ENCODE measurements at places on chromosomes 4 and X.

DNA sequence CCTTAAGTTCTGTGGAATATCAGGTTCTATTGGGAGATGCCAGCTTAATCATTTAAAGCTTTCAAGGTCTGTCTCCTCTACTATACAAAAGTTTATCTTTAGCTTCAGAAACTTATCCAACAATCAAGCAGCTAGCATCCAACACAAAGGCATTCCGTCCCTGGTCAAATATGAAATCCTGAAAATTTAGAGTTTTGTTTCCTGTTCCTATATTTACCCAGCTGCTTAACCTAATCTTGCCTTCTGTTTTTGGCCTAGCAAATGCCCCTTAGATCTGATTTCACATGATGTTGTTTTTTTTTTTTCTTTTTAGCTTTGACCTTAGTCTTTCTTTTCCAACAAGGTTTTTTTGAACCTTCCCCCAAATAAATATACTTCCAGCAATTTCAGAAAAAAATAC is 33.8 kb downstream of the FAM13A start:
- H3K36me3 ChIP-seq = no peaks in the 10 kb centered on the region
- no peak overlapping the region for H3K27ac ChIP-seq
- H3K4me1 ChIP-seq = no peaks in the 10 kb centered on the region
- no peak for DNase-seq

DNA sequence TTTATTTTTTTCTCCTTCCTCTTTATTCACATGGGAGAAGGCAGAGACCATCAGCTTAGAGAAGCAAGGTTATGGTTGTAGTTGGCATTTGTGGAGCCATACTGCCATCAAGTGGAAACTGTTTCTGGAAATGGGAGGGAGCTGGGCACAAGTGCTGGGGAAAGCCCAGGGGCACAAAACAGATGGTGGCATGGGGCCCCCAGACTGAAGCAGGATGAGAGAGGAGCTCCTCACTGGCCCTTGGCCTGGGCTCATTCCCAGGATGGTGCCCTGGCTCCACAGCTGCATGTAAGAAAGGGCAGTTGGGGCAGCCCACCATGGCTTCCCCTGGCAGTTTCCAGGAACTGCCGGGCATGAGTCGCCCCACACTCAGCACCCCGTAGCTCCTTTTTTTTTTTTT is 59.2 kb downstream of the NBDY start:
- no peak overlapping the region for H3K4me3 ChIP-seq
- no peak overlapping the region for H3K27ac ChIP-seq
- no peaks in the 10 kb centered on the region for H3K27me3 ChIP-seq
- no peaks in the 10 kb centered on the region for H3K4me1 ChIP-seq
- no peaks in the 10 kb centered on the region for H3K36me3 ChIP-seq

DNA sequence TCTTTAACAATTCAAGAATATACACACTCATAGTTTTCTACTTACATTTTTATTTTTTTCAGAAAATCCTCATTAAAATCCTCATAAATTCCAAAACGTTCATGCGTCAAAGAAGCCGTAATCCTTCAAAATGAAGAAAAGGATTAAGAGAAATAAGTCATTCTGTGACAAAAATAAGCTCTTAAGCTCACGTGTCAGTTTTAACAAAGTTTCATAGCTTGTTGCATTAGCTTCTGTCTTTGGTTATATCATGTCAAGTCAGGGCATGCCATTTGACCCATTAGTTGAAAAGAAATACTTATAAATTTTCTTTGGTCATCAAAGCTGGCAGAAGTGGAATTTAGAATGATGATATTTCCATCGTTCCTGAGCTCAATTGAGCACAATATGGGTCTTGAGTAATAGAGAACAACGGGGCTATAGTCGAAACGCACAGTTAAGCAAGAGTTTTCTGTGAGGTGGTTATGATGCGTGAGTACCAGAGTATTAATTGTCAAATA is 185.2 kb upstream of the CTSO start:
- no peak overlapping the region for H3K4me3 ChIP-seq
- no peak overlapping the region for H3K27ac ChIP-seq
- H3K36me3 ChIP-seq = no peaks in the 10 kb centered on the region
- DNase-seq = no peak
- no peaks in the 10 kb centered on the region for H3K27me3 ChIP-seq

DNA sequence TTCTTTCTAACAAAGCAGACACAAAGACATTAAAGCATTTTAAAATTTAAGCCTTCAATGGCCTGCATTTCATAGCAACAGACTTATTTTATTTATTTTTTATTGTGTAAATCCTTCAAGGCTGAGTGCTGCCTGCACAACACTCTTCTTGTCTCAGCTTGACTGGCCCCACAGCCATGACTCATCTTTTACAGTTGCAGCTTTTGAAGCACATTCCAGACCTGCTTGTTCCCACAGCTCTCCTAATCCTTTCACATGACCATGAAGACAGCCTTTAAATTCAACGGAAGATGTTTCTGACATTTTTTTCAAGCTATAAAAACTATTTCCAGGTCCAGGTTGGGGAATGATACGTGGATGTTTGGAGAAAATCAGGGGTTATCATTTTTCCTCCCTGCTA is 276.9 kb upstream of the TACR3 start:
- no peak for DNase-seq
- H3K27ac ChIP-seq = no peak overlapping the region
- H3K27me3 ChIP-seq = no peaks in the 10 kb centered on the region
- H3K4me1 ChIP-seq = no peaks in the 10 kb centered on the region
- H3K36me3 ChIP-seq = no peaks in the 10 kb centered on the region
- H3K4me3 ChIP-seq = no peak overlapping the region

GRCh38 chrX:75230296-75230695 is 43.6 kb upstream of the UPRT start:
- no peak overlapping the region for H3K4me3 ChIP-seq
- DNase-seq = no peak
- H3K27ac ChIP-seq = no peak overlapping the region
- H3K27me3 ChIP-seq = peaks cover 9% of the 10 kb centered on the region
- no peaks in the 10 kb centered on the region for H3K36me3 ChIP-seq

Measured in adrenal gland (tissue), 19 donors.